ENCODE measurements at places on chromosomes 11 and 22.

DNA sequence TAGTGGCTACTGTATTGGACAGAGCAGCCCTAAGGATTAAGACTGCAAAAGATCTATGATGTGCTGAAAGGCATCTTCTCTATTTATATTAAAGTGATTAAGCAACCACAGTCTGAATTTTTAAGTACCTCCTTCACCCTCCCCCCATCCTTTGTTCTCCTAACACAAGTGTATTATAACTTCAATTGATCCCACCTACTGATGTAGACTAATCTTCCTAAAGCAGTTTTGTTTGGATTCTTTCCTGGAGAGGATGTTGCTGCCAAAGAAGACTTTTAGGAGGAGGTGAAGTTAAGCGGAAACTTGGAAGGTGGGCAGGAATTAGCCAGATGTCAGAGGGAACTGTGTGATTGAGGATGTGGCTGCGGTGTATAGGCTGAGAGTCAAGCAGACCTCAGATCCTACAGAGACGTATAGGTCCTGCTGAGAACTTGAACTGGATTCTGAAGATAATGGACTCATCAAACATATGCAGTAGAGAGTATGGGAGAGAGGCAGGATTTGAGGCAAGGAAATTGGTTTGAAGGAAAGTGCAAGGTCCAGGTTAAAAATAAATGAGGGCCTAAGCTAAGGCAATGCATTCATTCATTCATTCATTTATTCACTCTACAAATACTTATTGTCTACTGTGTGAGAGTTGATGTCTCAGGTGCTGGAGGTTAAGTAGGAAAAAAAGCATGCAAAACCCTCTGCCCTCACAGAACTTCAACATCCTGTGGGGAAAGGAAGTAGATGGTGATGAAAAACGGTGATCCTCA, 5.2 kb upstream of the RASSF10 start:
- DNase-seq = no peak

- peak; percentile 44 for DNase-seq
These were observed 59.2 kb downstream of the MED15 start for GRCh38 chr22:20566420-20567260.

DNA sequence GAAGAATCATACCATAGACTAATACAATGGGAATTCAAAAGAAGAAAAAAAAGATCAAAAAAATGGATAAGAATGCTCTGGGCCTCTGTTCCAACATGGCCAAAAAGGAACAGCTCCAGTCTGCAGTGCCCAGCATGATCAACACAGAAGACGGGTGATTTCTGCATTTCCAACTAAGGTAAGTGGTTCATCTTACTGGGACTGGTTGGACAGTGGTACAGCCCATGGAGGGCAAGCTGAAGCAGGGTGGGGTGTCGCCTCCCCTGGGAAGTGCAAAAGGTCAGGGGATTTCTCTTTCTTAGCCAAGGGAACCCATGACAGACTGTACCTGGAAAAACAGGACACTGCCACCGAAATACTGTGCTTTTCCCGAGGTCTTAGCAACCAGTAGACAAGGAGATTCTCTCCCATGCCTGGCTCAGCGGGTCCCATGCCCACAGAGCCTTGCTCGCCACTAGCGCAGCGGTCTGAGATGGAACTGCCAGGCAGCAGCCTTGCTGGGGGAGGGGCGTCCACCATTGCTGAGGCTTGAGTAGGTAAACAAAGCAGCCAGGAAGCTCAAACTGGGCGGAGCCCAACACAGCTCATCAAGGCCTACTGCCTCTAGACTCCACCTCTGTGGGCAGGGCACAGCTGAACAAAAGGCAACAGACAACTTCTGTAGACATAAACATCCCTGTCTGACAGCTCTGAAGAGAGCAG, 428.4 kb downstream of the MN1 start:
- no peak for DNase-seq

- DNase-seq = peak; percentile 77
These were observed 714 bp downstream of the SDF2L1 start for GRCh38 chr22:21642584-21643448.

DNA sequence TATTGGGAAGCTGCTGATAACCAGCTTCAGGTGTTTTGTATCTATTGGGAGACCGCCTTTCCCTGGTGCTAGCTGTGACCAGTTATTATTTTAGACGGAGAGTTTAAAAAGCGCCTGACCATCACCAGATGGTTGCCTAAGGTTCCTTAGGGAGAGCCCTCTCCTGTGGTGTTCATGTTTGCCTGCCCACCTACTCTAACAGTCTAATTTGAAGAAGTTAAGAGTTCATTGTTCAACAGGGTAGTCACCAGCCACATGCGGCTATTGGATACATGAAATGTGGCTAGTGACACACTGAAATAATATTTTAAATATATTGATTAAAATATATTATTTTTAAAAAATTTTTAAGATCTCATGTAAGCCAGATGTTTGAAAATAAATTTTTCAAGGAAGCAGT, 71.3 kb upstream of the SLN start:
- DNase-seq = no peak

Measured in activated CD4-positive, alpha-beta T cell treated with anti-CD3 and anti-CD28 coated beads, Interleukin-2, amount 50 U/mL, for 16 hours (primary cell).